ENCODE measurements at places on chromosomes 4 and X. TPM values are rescaled to one million over a fixed set of nuclear protein-coding genes. Genes with fewer than 3 reads are reported as not detected.
A peak's percentile ranks its signal among the peaks of the same experiment; 100 is the strongest.

DNA sequence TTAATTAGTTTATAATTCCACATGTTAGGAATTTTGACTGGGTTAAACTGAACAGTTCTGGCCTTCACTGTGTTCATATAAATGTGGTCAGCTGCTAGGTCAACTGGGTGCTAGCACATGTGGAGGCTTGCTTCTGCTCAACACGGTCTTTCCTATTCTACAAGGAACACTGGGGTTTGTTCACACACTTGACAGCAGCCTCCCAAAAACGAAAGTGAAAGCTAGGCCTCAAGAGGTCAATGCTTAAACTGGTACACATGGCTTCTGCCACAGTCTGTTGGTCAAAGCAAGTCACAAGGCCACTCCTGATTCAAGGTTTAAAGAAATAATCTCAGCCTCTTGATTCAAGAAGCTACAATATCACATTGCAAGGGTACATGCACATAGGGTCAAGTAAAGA, 126.5 kb downstream of the QDPR start:
- DNase-seq = no peak

GRCh38 chr4:147160908-147161513, 215.3 kb upstream of the TTC29 start:
- DNase-seq = no peak

The RHOXF1 gene
- total RNA-seq = 2.9 TPM

- no peak for DNase-seq
These were observed 88.0 kb upstream of the TLR2 start for GRCh38 chr4:153595894-153596601.

The KLHL15 gene
- 9.2 TPM for total RNA-seq

The DDX60 gene
- 6.4 TPM for total RNA-seq

DNA sequence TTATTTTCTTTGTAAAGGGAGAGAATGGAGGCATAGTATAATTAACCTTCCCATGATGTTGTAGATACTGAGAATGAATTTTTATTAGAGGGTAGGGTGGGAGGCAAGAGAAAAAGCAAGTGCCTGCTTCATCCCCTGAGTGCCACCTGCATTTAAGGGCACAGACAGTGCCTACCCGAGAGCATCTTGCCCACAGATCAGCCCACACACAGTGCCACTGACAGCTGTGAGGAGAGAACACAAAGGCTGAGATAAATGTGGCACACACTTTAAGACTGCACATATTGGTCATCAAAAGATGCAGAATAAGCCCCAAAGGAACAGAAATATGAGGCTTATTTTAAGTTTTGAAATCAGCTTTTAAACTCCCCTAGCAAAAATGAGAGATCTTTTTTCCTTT, 250.8 kb downstream of the SLC39A8 start:
- peak; percentile 55 for DNase-seq

GRCh38 chr4:114271031-114271430, 291.6 kb upstream of the ARSJ start:
- DNase-seq = no peak

- no peak for DNase-seq
These were observed 119.0 kb upstream of the MAP9 start for GRCh38 chr4:155495572-155496293.

DNA sequence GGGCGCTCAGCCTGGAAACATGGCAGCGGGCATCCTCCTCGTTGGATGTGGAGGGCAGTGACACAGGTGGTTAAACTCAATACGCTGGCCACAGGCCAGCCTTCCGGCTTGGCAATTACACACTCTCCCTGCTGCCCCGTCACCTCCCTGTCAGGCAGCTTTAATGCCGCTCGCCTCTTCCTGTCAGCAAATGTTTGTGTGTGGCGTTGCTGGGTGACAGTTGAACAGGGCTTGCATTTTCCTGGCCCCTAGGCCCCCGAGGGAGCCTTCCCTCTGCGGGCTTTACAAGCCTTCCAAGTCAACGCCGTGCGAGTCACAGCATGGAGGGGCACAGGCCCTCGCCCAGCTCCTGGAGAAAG, 620.0 kb downstream of the BCOR start:
- DNase-seq = no peak

- no peak for DNase-seq
These were observed 4.6 kb downstream of the RAB33B start for GRCh38 chr4:139458543-139458942.

GRCh38 chrX:18119856-18120255, 100.8 kb downstream of the BEND2 start:
- no peak for DNase-seq

- DNase-seq = no peak
These were observed 23.7 kb downstream of the MAOA start for GRCh38 chrX:43679778-43680177.

GRCh38 chr4:169407217-169407845, 136.6 kb upstream of the SH3RF1 start:
- DNase-seq = no peak

DNA sequence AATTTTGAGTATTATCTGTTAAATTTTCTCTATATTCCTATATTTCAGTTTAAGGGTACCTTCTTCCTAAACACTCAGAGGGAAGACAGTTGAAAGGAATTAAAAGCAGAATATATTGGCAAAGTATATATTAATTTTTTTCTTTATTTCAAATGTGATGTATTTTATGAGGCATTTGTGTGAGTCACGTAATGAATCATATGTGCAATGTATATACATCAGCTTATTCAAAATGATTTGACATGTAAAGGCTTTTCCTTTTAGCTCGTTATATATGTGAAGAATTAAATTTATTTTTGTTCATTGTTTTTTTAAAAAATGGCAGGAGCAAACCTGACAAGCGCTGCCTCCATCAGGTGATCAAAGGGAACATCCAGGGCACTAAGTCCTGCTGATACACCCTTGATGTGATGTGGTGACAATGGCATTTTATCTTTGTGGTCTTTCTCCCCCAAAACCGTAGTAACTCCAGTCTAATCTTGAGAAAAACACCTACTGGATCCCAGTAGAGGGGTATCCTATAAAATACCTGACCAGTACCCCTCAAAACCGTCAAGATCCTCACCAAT, 8.9 kb downstream of the WWC2 start:
- no peak for DNase-seq

The GLOD5 gene
- total RNA-seq = not detected

- no peak for DNase-seq
These were observed 26.8 kb downstream of the SYNPO2 start for GRCh38 chr4:118915468-118915867.

DNA sequence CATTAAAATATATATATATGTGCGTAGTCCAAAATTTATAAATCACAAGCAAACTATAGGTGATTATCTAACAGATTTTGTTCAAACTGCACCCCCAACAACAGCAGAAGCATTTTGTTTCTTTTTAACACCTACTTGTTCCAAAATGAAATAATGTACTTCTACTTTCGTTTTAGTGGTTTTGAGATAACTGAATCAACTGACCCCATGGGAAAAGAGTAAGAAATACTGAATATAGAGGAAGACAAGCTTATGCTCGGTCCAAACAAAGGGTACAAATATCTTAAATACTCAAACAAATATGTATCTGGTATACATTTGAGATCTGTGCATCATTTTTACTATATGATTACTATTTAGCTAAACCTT, 22.4 kb downstream of the MAP7D3 start:
- DNase-seq = no peak

- no peak for DNase-seq
These were observed 46.2 kb downstream of the PPEF1 start for GRCh38 chrX:18753631-18754030.

DNA sequence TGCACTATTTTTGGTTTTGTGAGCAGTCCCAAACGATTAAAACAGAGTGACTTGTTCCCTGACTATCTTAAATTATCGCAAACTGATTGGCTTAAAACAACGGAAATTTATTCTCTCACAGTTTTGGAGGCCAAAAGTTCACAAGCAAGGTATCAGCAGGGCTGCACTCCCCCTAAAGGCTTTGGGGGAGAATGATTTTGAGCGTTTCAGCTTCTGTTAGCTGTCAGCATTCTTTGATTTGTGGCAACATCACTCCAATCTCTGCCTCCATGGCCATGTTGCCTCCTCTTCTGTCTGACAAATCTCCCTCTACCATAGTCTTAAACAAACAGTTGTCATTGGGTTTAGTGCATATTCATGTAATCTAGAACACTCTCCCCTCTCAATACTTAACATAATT, 459.6 kb upstream of the ATOH1 start:
- DNase-seq = no peak

DNA sequence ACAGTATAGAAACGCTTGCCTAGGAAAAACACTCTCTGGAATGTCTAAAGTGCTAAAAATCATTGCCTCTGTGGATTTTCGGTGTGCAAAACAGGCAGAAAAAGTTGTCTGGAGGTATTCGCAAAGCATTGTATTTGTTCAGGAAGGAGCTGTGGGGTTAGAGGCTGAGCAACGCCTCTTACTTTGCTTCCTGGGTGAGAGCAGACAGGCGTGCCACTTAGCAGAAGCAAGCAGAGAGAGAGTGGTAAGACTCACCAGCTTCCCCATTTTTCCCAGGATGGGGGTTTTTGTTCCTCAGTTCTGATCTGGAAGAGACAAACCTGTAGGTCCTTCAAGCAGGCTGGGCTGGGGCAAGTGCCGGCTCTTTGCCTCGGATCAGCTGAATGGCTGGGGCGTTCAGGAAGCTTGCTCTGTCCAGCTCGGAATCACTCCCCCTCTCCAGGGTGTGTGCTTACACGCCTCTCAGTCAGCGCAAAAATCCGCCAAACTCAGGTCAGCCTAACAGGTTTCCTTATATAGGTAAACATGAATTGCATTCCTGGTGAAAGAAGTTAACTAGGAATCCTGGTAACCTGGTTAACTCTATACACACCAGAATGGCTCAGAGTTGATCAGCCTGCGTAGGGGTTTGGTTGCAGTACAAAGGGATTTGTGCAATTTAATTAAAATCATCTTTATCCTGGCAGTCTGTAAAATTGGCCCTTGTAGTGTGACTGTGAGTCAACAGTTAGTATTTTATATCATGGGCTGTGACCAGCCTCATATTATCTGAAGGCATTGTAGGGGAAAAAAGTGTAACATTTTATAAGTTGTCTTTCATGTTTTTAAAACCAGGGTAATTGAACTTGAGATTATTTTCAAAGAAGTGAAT, 213.1 kb upstream of the MID1 start:
- peak; percentile 41 for DNase-seq

The NDST3 gene
- 28.4 TPM for total RNA-seq

The BEX4 gene
- 176 TPM for total RNA-seq

The CLGN gene
- total RNA-seq = 6.0 TPM

The MAGED4 gene
- 39.1 TPM for total RNA-seq

DNA sequence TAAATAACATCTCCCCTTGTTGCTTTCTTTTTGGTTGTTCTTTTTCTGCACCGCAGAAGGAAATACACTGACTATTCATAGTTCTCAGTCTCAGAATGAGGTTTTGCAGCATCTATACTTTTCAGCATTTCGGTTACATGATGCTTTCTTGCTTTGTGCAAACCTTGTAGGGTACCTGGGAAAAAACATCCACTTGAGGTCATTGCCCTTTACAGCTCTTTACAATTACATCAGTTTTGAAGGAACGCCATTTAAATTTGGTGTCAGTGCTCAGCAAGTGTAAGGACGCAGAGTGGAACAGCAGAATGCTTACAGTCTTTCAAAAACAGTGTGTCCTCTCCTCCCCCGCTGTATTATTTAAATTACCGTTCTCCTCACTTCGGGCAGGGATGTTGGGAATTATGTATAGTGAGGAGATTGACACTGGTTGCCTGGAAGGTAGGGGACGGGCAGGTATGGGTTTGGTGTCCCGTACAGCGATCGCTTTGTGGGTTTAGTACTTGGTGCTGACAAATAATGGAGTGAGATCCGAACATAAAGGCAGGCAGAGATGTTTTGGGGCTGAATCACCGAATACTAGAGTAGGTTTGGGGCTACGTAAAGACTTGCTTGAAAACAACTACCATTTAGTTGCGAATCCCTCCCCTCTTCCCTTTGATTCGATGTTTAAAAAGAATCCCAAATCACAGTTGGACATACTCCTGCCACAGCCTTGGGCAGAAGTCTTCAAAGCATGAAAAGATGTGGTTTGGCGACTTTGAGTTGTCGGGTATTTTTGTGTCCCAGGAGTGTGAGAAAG, 2.0 kb upstream of the NKX3-2 start:
- no peak for DNase-seq

DNA sequence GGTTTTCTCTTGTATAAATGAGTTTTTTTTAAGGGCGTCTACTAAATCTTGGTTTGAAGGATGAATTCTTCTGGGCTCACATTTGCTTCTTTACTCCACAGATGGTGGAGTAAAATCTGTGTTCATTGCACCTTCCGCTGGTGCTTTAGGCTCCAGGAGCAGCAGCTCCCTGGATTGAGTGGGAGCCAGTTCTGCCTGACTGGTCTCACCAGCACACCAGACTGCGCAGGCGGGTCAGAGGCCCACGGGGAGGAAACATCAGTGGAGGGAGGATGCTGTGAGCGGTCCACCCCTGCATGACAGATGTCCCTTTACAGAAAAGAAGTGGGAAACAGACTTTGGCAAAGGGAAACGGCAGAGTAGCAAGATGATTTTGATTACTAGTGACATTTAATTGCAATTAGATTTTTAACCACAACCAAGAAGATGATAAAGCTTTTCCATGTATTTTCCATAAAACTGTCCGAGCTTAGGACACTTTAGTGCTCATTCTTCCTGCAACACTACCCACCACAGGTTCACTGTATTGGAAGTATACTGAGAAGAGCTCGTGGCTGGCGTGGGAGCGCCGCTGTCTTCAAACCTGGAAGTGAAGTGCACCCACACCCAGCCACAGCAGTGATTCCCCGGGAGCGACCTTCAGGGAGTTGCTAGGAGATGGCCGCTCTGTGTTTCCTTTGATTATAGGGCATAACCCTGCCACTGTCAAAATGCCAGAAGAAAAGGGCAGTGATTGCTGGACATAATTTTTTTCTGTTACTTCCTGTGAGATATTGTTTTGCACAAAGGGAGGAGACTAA, 95.2 kb downstream of the SORBS2 start:
- peak; percentile 64 for DNase-seq

- no peak for DNase-seq
These were observed 276.8 kb downstream of the FBXW7 start for GRCh38 chr4:152258804-152259708.

- no peak for DNase-seq
These were observed 14.6 kb downstream of the SRPX start for GRCh38 chrX:38206036-38206435.

DNA sequence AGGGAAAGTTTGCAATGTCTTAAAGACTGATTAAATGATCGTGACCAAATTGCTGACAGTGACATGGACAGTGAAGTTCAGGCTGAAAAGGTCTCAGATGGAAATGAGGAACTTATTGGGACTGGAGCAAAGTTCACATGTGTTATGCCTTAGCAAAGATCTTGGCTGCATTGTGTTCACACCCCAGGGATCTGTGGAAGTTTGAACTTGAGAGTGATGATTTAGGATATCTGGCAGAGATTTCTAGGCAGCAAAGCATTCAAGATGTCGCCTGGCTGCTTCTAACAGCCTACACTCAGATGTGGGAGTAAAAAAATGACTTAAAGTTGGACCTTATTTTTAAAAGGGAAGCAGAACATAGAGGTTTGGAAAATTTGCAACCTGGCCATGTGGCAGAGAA, 21.4 kb downstream of the SCARB2 start:
- no peak for DNase-seq

DNA sequence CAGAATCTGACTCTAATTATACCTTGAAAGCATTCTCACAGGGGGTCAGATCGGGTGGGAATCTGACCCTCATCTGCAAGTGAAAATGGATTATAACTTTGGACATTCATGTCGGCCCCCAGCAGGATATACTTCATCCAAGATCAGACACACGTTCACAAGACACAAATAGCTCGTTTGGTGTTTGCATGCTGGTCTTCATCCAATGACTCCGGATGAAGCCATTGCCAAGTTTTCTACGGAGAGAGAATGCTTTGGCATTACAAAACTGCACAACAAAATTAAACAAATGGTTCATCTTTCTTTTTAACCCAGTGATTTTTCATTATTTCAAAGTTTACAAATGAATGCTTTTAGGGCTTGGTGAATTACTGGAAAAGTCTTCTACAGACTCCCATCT, 105.5 kb downstream of the MID1 start:
- DNase-seq = no peak
